Hypothalamus (tissue), 51 donors: ENCODE measurements at places on chromosomes 3 and 15.

DNA sequence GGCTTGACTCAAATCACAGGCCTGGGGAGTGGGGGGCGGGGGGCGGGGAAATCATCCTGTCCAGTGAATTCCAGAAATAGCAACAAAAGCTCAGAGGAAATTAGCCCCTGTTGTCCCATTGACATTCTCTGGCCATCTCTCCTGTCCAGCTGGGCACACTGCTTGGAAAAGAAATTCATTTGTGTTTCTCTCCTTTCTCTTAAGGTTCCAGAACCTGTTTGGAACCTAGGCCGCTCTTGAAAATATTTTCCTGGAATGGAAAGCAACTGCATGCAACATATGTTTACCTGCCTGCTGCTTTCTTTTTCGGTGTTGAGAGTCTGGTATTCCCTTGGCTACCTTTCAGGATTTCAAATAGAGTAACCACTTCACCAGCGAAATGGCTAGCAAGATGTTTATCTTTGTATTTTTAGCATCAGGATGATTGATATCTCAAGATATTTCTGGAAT is 169.0 kb downstream of the GHSR start:
- DNase-seq: no peak

DNA sequence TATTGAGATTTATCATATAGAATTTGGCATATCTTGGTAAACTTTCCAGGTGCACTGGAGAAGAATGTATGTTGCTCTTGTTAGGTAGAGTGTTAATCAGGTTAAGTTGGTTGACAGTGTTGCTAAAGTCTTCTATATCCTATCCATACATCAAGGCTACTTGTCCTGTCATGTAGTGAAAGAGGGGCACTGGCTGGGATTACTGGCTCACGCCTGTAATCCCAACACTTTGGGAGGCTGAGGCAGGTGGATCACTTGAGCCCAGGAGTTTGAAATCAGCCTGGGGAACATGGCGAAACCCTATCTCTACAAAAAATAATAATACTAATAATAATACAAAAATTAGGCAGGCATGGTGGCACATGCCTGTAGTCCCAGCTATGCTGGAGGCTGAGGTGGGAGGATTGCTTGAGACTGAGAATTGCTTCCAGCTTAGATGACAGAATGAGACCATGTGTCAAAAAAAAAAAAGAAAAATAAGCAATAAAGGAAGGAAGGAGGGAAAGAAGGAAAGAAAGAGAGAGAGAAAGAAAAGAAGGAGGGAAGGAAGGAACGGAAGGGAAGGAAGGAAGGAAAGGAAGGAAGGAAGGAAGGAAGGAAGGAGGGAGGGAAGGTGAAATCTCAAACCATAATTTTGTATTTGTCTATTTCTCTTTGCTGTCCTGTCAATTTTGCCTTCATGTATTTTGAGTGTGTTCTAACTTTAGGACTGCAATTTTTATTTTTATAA is 57.4 kb upstream of the IQSEC1 start:
- DNase-seq: no peak

- DNase-seq: no peak
These were observed 25.0 kb upstream of the DGKG start for GRCh38 chr3:186386883-186387560.

DNA sequence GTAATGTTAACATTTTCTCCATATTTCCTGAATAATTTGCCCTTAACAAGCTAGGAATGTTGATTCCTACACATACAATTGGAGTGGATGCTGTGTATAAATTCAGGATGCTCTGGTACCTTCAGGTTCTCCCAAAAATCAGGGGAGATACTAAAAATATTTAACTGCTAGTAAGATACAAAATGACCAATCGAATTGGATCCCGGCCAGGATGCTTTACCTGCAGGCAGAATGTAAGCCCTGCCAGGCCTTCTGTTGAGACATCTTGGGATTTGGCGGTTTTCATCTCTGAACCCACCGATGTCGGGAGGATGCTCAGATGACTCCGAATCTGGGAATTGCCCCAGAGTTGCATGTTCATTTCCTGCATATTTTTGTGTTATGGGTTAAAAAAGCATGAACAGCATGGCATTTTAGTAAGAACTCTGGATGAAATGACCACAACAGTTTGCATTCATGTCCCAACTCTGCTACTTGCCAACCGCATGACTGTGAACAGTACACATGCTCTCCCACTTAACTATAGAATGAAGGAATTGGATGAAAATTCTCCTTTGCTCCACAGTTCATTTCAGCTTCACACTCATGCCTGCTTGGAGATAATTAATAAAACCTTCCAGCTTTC is 241.4 kb upstream of the TBL1XR1 start:
- DNase-seq: no peak

GRCh38 chr15:74626752-74627692 is 11.4 kb downstream of the CLK3 start:
- no peak for DNase-seq

- DNase-seq: no peak
These were observed 61.8 kb downstream of the FGD5 start for GRCh38 chr3:14880447-14881106.

- DNase-seq: no peak
These were observed 133.7 kb upstream of the BCL6 start for GRCh38 chr3:187878772-187879518.

GRCh38 chr3:119743921-119744320 is 38.0 kb upstream of the NR1I2 start:
- DNase-seq: no peak

DNA sequence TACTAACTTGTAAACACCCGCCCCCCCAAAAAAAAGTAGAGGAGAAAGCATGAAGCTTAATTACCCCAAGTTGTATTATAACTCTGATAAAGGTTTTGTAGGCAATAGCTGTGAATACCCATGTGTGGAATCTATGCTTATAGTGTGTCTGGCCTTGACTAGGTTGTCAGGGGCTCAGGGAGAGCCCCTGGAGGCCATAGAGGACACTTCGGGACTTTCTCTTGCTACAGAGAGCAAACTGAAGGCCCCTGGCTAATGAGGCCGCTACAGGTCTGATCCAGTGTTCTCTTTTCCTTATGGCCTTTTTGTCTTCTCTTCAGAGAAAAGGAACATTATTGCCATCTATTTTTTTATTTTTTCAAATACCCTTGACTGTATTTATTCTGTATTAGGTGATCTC is 19.1 kb upstream of the SCAANT1 start:
- no peak for DNase-seq

DNA sequence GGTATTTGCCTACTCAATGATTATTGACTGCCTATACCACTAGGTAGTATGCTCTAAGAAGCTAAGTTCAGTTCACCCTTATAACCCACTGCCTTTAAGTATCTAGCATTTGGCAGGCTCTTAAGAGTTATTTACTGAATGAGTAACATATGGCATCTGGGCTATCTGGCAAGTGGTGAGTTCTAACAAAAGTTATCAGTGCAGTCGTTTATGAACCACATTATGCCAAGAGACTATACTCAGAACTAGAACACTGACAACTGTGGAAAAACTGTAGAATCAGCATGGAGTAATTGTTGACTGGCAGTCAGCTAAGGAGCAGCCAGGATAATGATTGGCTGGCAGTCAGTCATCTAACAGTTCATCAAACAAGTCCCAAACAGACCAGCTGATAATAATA is 25.8 kb downstream of the RAF1 start:
- DNase-seq: no peak

- DNase-seq: no peak
These were observed 103.0 kb upstream of the HES1 start for GRCh38 chr3:194032828-194033435.

GRCh38 chr3:29453284-29454001 is 172.6 kb downstream of the RBMS3 start:
- peak; percentile 24 for DNase-seq

DNA sequence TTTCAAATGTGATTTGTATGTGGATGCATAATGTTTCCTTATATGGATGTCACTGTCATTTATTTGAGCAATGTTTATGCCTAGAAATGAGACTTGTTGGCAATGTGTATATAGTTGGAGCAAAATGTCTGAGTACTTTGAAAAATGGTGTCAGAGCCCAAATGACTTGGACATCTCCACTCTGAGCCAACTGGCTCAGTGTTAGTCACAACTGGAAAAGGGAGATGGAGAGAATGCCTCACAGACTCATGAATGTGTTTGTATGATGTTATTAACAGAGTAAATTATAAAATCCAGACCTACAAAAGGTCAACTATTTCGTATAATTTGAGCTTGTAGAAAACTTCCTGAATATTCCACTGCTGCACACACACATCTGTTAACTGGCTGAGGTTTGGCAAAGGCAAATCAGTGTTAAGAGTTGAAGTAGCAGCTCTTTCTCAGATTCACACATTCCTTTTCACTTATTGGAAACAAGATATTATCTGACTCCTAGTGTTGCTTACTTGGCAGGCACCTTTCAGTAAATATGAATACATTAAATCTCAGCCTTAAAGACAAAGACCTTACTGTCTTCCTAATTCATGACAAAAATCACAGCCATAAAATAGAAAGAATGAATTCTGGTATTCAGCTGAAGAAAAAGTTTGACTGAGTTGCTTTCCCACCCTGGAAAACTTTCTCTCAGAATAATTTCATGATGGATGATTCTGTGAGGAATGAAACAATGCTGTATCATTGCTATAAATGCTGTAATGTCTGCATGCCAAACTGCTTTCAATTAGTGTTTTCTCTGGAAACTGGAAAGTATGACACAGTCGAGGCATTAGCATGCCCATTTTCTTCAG is 27.0 kb downstream of the ADIPOQ start:
- DNase-seq: no peak

DNA sequence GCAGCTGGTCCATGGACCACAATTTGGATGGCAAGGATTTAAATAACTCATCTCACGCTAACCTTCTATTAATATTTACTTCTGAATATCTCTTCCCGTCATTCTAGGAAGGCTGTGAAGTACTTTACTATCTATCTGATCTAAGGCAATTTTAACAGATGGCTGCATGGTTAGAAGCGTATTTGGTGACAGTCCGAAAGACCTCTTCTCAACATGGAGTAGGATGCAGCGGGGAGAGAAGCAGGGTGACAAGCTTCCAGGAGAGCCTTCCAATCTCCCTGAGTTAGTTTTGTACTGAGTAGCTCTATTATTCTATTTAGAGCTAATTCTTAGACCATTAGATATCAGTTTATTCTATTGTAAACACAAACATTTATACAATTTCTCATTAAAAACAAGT is 309.4 kb downstream of the PLCL2 start:
- DNase-seq: no peak

DNA sequence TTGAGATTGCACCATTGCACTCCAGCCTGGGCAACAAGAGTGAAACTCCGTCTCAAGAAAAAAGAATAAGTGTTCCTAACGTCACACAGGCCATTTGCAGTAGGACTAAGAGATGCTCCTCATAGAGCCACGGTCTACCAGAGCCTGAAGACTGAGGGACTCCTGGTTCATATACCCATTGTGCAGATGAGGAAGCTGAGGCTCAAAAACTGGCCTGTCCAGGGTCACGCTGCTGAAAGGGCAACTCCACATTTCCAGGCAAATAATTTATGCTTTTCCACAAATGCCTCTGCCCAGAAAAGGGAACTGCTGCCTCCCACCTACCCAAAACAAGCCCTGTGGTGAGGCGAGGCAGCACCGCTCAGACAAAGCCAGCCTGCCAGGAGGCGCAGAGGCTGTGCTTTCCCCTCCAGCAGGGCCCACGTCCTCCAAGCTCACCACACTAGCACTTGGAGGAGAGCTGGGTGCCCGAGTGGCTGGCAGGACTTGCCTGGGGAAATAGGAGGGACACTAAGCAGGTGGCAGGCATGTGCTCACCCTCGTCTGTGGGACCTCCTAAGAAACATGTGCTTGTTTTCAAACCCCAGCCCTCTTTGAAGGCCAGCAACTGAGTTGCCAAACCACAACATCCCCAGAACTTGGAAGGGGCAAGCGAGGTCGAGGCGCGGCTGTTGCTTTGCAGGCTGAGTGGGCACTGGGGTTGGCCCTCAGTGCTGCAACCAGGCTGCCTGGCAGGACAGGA is 195.6 kb downstream of the XXYLT1 start:
- no peak for DNase-seq

- no peak for DNase-seq
These were observed 1.8 kb downstream of the PRR23E start for GRCh38 chr3:127194601-127195187.
